Esophagus squamous epithelium (tissue), 5 donors: ENCODE measurements at places on chromosomes 11 and 22. TPM values are rescaled to one million over a fixed set of nuclear protein-coding genes. Genes with fewer than 3 reads are reported as not detected.

CNGA4 gene
- total RNA-seq = not detected

DNA sequence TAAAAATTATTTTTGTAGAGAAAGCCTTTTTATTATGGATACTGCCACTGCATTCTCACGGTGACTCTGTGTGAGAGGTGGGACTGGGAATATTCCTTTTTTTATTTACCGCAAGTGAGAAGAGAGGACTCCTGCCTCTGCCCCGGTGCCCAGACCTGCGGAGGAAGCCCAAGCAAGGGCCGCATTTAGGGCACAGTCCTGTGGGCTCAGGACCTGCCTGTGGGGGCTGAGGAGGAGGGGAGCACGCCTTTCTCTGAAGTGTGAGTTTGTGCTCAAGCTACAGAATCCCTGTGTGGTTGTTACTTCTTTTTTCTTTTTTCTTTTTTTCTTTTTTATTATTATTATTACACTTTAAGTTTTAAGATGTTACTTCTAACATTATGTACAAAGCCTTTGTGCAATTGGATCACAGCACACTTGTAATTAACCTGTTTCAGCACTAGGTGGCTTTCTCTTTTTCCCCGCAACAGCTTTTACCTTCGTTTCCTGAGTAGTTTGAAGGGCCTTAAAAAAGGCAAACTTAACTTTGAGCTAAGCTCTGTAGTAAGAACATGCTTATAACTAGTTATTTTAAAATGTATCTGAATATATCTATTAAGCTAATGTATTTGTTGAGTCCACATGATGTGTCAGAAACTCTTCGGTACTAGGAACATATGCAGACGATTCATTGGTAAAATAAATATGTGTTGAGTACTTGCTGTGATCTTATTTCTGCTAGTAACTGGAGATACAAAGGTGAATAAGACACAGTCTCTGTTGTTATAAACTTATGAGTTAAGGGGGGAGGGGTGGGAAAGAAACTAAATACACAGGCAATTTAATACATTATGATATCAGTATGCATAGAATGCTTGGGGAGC is 18.3 kb downstream of the AMOTL1 start:
- H3K27ac ChIP-seq = peak overlapping the region; percentile 13
- H3K4me1 ChIP-seq = peaks cover 96% of the 10 kb centered on the region
- H3K27me3 ChIP-seq = no peaks in the 10 kb centered on the region
- no peak for DNase-seq
- no peak overlapping the region for H3K4me3 ChIP-seq
- no peaks in the 10 kb centered on the region for H3K36me3 ChIP-seq

LBHD1 gene
- total RNA-seq = 3.2 TPM

GRCh38 chr11:30292545-30292944 is 30.4 kb upstream of the ARL14EP start:
- H3K27me3 ChIP-seq = no peaks in the 10 kb centered on the region
- H3K4me1 ChIP-seq = no peaks in the 10 kb centered on the region
- H3K27ac ChIP-seq = no peak overlapping the region
- no peaks in the 10 kb centered on the region for H3K36me3 ChIP-seq
- no peak for DNase-seq

- no peaks in the 10 kb centered on the region for H3K27me3 ChIP-seq
- no peak for DNase-seq
- no peaks in the 10 kb centered on the region for H3K36me3 ChIP-seq
- peaks cover 7% of the 10 kb centered on the region for H3K4me1 ChIP-seq
- H3K4me3 ChIP-seq = no peak overlapping the region
Measured at GRCh38 chr11:9619004-9619403, 44.9 kb upstream of the SWAP70 start.

SLC22A12 gene
- total RNA-seq = not detected
